Fibroblast of mammary gland (primary cell): ENCODE measurements at places on chromosomes 3 and 15.

DNA sequence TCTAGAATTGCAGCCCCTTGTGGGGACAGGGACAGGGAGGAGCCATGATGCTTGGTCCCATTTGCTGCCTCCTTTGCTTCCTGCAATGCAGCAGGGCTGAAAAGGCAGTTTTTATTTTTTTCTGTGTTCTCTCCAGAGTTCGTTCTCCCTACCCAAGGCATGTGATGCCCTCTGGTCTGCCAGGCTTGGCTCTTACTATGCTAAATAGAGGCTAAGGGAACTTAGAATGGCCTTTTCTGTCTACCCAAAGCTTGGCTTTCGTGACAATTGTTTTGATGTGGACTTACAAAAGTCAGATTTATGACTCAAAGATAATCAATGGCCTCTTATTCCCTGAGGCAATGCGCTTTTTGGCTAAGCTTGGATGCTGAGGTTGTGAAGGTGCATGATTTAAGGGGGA is 293.3 kb upstream of the TBL1XR1 start:
- DNase-seq: no peak

DNA sequence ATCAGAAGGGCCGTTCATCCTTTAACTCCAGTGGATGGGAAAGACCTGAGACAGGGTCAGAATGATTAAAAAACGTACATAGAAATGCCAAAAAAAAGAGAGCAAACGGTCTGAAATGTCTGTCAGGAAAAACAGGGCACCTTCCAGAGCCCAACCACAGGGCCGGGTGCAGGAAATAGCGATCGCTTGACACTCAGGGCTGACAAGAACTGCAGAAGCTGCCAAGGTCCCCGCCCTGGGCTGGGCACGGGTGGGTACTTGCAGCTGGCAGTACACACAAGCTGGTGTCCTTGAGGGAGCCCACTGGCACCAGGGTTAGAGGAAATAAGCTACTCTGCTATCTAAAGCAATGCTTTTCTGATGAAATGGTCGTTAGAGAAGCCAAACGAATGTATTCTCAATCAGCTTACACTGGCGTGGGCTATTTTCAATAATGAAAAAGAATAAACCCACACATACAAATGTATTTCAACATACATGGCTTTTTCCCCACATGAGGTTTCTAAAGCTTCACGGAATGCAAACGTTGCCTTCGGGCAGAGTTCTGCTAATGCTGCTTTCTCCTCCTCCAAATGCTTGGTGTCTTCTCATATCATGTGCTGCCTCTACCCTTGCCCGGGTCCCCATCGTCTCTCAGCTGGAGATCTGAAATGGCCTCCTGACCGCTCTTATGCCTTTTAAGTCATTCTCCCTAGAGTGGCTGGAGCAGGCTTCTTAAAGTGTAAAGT is 15.6 kb downstream of the FRMD4B start:
- DNase-seq: no peak

DNA sequence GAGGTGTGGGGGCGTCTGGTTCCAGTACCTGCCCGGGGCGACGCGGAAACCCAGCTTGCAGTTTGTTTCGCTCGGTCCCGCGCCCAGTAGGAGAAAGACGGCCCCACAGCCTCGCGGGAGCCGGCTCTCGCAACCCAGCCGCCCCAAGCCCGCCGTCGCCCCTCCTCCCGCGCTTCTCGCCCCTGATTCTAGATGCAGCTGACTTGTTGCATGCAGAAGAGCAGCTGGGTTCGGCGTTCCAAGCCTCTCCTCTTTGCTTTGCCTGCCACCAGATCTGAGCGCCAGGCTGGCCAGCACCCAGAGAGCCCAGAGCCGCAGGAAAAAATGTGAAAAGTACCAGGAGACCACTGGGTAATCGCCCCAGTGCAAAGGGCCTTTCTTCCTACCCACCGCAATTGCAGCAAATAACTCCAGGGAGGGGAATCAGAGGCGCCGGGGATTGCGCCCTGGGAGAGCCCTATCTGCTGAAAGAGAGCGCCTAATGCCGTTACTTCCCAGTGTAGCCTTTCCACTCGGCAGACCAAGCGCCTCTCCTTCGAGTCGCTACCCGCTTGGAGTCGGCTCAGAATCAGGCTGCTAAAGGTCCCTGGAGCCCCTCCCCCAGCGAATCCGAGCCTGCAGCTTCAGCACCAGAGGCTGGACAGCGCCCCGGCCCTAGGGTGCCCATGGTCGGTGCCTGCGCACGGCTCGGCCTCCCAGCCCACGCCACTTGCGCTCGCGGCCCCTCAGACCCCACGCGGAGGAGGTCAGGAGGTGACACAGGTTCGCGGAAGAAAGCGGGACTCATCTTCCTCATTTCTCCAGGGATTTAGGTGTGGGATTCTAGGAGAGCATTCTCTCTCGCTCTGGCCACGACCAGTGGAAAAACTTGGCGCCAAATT is 15.7 kb upstream of the AEN start:
- DNase-seq: no peak

DNA sequence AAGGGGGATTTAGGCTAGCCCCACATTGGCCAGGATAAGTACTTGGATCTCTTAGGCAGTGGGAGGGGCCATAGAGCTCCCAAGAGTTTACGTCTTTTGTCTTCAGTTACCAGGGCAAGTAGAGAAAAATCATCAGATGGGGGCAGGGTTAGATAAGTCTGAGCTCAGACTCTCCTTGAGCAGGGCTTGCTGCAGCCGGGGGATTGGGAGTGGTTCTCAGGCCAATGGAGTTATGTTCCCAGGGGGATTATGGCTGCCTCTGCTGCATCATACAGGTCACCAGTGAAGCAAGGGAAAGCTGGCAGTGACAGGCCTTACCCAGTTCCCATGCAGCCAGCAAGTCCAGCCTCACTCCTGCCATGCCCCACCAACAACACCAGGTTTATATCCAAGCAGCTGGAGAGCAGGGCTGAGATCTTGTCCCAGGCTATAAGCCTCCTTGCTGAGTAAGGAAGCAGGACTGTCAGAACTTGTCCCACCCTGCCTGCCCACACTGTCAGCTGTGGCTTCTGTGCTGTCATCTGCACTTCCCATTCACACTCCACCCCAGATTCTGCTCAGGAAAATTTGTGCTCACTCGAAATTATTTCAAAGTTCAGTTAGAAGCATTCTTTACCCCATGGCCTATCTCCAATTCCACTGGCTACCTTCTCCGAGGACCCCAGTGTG is 215.3 kb downstream of the FAM43A start:
- no peak for DNase-seq

DNA sequence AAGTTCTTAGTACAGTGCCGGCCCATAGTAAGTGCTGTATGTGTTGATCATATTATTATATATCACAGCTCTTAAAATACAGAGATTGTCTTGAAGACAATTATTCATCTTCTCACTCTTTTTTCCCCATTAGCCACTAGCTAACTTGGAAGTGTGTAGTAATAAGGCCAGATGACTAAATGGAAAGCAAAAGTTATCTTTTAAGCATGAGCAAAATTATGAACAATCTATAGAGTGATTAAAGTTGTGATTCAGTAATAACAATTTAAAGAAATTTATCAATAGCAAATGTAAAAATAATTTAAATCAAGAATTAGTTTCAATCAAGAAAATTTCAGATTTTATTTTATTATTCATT is 630.9 kb upstream of the TBL1XR1 start:
- no peak for DNase-seq

DNA sequence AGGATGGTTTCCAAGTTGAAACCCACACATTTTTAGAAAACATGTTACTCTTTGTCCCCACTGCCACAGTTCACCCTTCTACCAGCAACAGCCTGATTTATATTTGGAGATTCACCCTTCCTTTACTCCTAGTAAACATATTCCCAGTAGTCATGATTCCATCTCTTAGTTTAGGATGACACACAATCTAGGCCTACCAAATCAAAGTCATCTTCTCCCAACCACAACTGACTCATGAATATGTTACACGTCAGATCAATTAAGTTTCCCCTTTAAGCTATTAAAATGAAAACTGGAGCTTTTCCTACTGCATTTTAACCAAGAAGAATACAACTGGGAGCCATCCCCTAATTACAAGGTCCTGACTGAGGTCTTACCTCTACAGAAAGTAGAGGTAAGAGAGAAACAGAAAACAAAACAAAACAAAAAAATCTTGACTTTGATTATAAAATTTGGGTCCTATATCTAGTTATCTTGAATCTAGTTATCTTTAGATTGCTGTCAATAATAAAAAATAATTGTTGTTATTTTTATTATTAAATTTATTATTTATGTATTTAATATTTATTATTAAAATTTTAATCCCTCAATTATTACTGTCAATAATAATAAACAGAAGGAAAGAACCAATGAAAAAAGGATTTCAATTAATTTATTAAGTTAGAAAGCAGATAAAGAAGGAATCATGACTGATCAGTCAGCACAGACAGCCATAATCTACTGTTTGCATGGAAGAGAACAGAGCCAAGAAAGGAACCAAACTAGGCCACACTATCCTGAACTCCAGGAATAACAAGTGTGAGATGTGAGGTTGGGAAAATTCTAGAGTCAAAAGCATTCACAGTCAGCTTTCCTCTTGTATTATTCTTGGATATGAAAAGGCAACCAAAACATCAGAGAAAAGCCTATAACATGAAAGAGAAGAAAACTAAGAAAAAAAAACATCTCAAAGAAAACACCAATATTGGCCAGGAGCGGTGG is 12.5 kb downstream of the DPH6 start:
- peak; percentile 94 for DNase-seq

- DNase-seq: no peak
Measured at GRCh38 chr3:25540273-25540672, 112.2 kb downstream of the RARB start.

DNA sequence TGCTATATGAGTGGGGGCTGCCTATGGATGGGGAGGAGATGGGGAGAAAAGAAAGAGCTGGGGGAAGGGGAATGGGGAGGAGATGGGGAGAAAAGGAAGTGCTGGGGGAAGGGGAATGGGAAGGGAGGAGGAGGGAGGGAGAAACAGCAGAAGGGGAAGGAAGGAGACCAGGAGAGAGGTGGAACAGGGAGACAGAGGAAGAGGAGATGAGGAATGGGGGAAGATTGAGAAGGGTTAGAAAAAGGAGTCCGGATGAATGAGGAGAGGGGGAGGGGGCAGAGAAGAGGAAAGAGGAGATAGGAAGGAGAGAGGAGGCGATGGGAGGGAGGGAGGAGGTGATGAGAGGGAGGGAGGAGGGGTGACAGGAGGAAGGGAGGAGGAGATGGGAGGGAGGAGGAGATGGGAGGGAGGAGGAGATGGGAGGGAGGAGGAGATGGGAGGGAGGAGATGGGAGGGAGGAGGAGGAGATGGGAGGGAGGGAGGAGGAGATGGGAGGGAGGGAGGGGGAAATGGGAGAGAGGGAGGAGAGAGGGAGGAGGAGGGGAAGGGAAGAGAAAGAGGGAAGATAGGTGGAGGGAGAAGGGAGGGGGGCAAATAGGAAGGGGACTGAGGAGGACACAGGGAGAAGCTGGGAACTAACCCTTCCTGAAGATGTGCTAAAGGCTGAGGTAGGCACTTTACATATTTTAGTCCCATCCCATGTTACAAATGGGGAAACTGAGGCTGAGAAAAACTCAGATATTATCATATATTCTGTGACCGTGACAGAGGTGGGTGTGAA is 6.6 kb upstream of the BCL2L10 start:
- DNase-seq: no peak

DNA sequence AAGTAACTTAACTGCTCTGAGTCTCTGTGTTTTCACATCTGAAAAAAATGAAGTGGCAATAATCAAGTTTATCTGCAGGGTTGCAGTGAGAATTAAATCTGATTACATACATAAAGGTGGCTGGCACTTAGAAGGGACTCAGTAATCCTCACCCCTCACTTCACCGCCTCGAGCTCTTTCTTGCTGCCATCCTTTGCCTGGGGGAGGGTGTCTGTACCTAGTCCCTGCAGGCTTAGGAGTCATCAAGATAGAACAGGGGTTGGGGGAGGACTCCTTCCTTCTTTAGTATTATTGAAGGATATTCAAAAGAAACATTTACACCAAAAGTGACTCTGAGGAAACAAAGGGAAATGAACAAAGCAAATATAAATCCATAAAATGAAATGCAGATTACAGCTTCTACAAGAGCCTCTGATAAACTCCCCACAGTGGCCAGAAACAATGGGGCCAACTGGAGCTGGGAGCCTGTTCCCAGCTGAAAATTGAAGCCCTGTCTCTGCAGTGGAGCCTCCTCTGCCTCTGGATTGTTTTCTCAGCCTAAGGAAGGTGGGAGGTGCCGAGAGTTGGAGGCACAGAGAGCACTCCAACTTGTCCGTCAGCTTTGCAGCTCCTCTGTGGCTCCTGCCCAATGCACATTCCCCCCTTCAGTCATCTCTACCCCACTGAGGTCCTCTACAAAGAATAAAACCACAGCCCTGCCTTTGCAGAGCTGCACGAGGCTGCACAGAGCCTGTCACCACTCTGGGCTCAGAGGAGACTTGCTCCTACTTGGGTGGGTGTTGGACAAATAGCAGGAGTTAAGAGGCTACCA is 41.8 kb downstream of the CRYGS start:
- DNase-seq: no peak

DNA sequence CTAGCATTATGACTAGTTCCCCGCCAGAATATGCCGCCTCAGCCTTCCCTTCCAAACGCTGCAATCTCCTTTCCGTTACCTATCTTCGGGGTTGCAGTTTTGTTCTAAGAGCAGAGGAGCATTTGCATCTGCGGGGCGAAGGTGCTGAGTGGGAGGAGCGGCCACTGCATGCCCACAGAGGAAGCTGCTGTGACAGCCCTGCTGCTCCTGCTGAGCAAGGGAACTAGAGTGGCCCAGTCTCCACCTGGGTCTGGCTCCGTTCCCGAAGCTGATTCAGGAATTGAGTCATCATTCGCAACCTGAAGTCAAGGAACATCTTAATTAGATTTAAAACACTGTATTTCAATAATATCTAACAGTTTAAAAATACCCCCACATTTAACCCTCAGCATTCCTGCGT is 98.2 kb upstream of the TJP1 start:
- DNase-seq: peak; percentile 28
